ENCODE measurements at places on chromosomes 6 and 20.

- no peak for DNase-seq
Measured at GRCh38 chr20:43189554-43190331, at the start of gene PTPRT. Gene PTPRT, minus strand, starts transcription at chr20:43189906. Its CDS starts 173 bp downstream, at chr20:43189733.

DNA sequence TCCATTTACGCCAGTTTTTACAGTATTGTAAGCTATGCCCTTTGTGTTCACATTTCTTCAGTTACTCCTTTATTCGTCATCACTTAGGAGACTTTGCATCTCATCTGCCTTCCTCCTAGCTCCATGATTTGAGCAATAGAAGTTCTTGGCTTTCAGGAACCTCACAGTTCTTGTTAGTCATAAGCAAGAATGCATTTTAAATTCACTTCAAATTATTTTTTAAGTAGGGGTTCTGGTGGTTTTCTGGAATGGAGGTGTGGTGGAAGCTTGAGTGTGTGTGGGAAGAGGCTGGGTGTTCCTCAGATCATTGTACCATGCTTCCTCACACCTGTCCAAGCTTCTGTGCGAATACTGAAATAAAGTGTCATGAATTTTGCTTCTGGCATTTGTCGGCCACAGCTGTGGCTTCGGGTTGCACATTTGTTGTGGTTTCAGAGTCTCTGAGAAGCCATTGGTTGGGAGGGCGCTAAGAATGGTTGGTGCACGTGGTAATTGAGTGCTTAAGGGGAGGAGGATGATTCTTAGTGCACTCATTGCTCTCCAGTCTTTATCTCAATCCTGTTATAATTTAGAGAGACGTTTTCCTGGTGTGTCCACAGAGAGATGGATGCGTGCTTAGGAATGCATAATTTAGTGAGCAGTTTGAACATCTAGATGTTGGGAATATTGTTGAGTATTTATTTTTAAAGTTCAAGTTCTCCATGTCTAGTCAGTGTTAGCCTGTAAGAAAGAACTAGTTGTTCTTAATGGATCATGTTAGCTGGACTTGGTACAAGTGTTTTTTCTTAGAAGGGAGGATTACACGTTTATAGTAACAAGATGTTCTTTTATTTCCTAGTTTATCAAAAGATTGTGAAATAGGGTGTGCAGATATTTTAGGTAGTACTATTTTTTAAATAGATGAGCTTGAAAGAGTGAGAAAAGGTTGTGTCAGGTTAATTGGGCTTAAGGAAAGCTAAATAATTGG, 31.9 kb downstream of the FOXO3 start:
- DNase-seq, result peak; percentile 51

GRCh38 chr20:19519466-19519865, 238.6 kb upstream of the RIN2 start:
- DNase-seq, result no peak

DNA sequence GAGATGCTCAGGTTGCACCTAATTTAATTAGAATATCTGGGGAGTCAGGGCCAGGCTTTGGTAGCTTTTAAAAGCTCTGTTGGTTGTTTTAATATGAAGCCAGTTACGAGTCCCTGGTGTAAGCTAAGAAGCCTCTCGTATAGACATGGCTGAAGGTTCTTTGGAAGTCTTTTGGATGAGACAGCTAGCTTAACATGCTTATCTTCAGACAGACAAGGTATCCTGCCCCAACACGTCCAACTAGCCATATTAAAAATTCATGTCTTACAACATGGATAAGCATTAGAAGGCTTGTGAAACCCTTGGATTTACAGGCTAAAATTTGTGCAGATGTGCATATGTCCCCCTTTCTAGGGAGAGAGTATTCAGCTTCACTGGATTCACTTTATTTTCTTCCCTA, 105.7 kb upstream of the KCNK16 start:
- DNase-seq, result no peak

- no peak for DNase-seq
Measured at GRCh38 chr6:31831350-31832215, 4.0 kb downstream of the HSPA1B start.

DNA sequence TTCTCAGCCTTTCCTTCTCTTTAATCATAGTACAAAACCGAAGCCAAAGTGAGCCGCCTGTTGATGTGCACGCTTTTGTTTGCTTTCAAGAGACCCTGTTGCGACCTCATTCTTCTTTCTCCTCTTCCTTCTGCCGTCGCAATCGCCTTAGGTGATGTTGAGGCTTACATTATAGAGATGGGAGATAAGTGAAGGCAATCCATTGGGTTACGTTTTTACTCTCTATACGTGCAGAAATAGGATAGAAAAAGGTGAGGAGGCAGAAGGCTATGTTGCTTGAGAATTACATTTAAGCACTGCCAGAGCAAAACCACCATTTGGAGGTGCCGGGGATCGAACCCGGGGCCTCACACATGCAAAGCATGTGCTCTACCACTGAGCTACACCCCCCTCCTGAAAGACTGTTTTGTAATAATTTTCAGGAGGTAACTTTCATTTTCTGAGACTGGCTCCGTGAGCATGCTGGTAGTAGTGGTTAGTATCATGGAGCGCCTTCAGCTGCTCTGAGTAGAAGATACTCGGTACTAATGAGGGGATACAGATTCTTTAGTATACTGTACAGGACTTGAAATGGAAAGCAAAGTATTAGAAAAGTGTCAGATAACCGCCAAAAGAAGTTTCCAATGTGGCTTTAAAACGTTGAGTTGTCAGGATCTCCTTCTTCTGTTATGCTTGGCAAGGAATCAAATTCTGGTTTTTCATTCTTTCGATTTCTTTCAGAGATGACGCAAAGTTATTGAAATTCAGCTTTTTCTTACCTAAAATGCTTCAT, 165.6 kb downstream of the TRIM27 start:
- peak; percentile 78 for DNase-seq
